AG08395 (cell line): ENCODE measurements at places on chromosomes 2 and 18.

DNA sequence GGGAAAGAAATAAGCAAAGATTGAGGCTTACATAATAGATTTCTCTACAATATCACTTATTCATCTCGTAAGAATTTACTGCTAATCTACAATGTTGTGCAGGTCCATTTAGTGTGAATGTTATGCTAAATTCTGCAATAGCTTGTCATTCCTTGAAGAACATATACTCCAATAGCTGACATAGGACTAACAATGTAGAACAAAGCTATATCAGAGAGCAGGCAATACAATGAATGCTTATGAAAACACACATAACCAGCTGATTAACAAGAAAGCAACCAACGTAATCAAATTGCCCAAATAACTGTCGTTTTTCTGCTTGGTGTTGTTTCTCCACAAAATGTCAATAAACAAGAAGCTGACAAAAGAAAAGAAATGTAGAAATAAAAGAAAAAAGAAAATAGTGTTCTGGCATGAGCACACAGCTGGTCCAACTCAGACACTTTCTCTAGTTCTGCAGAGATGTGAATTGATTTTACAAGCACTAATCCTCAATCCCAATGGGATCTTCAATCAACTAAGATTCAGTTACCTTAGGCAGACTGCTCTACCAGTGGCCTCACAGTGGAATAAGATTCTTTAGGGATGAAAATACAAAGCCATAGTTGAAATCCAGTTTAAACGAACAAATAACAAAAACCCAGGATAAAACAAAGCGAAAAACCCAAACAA, 1024.7 kb upstream of the PIK3C3 start:
- no peak for DNase-seq

- DNase-seq = peak; percentile 77
Observed at GRCh38 chr2:64730551-64731262, 77.0 kb upstream of the SERTAD2 start.

DNA sequence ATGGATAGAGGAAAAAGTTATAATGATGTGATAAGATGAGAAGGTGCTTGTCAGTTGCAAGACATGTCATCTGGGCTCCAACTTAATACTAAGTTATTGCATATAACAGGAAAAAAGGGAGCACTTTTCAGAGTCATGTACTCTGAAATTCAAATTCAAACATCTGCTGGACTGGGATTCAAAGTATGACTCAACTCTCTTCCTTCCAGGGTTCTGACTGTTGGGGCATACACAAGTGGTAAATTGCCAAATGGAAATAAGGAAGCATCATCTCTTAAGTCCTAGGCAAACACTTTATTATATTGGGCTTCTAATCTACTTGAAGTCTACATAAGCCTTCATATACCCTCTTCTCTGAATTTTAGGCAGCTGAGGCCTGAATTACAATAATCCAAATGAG, 44.9 kb downstream of the ZBTB14 start:
- DNase-seq = peak; percentile 4

- no peak for DNase-seq
Observed at GRCh38 chr18:6207941-6208340, 206.8 kb downstream of the L3MBTL4 start.

DNA sequence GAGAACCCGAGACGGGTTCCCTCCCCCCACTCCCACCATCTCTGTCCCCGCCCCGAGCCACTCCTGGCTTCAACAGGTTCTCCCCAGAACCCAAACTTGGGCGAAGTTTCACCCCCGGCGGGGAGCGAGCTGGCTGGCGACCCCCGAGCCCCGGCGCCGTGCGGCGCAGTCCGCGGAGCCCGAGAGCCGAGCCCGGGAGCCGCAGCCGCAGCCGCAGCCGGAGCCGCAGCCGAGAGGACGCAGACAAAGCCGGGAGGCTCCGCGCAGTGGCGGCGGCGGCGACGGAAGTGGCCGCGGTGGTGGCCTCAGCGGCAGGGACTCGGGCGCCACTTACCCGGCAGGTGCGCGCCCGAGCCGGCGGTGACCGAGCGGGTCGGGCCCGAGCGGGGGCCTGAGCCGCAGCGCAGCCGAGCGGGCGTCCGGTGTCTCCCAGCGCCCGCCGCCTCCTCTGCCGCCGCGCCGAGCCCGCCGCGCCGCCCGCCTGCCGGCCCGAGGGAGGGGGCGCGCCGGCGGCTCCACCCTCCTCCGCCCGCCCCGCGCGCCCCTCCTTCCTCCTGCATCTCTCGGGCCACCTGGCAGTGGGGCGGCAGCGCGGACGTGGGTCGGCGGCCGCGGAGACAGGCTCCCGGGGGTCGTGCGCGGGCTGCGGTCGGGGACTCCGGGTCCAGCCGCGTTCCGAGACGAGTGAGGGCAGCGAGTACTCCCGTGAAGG, at the start of gene ECEL1:
TSS of gene ECEL1 (minus strand) at position 450 of the 712 bp plus-strand sequence. CDS start 1,181 bp downstream, outside the sequence.
- DNase-seq = no peak

- no peak for DNase-seq
Observed at GRCh38 chr2:121565389-121566250, 34.9 kb downstream of the RNU4ATAC start.

DNA sequence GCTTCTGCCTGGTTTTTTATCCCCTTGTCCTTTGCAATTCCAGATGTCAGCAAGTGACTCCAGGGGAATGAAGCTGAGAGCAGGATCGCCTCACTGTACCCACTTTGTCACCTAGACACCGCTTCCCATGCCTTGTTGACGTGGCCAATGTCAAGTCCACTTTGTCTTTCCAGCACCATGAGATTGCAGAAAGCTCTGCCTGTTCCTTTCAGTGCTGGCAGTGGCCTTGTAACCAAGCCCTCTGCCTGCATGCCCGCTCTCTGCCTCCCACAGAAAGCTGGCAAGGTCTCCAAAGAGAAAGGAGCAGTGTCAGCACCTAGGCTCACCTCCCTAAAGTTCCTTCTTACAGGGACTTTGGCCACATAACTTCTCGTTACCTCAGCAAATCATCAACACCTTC, 282.2 kb upstream of the ST6GAL2 start:
- DNase-seq = no peak

GRCh38 chr2:17299891-17300540, 218.2 kb downstream of the RAD51AP2 start:
- DNase-seq = peak; percentile 17

GRCh38 chr2:26174691-26175465, 2.0 kb downstream of the GAREM2 start:
- DNase-seq = no peak

- no peak for DNase-seq
Observed at GRCh38 chr18:6607343-6607742, 122.2 kb upstream of the ARHGAP28 start.

DNA sequence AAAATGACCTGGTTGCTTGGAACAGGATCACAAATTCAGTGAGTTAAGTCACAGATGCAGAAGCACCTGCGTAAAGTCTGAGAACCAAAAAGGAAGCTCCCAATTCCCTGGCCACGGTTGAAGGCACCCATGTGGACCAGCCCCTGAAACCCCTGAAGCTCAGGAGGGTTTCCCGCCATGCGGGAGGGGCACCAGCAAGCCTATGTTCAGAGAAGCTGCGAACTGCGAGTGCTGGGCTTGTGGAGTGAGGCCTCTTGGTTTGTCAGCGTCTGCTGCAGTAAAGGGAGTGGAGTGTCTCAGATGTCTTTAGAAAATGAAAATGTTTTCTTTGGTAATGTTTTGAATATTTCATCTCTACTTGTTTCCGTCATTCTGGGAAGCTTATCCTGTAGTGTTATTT, 16.1 kb upstream of the ACKR3 start:
- no peak for DNase-seq

- DNase-seq = peak; percentile 23
Observed at GRCh38 chr18:51668101-51668500, 470.6 kb upstream of the MEX3C start.

GRCh38 chr2:122764014-122764413, 1008.6 kb downstream of the TSN start:
- DNase-seq = no peak

GRCh38 chr2:8520791-8521344, 161.0 kb upstream of the ID2 start:
- DNase-seq = no peak

- DNase-seq = peak; percentile 65
Observed at GRCh38 chr18:2901423-2901985, 54.7 kb downstream of the EMILIN2 start.

- DNase-seq = no peak
Observed at GRCh38 chr2:233544200-233544610, 22.4 kb downstream of the USP40 start.

- DNase-seq = no peak
Observed at GRCh38 chr2:100407073-100407472, 10.4 kb downstream of the CHST10 start.

GRCh38 chr18:25282282-25282681, 69.7 kb downstream of the ZNF521 start:
- DNase-seq = no peak

GRCh38 chr18:75031717-75032317, 177.1 kb downstream of the PTGR3 start:
- DNase-seq = no peak

DNA sequence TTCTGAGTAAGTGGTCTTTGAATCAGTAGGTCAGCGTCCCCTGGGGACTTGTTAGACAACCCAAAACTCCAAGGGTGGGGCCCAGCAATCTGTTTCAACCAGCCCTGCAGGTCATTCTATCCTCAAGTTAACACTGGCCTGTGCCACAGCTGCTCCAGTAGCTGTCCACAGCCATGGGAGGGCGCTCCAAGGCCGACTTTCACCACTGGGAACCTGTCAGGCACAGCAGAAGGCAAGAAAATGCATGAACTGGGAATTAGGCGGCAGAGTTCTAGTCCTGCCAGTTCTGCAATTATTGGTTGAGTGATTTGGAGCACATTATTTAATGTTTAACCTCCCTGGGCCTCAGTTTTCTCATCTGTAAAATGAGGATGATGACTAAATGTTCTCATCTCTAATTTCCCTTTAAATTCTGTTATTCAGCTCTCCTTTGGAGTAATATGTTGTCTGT, 17.4 kb upstream of the MRPL33 start:
- peak; percentile 76 for DNase-seq

GRCh38 chr18:78733762-78734613, 245.6 kb upstream of the SALL3 start:
- DNase-seq = no peak

DNA sequence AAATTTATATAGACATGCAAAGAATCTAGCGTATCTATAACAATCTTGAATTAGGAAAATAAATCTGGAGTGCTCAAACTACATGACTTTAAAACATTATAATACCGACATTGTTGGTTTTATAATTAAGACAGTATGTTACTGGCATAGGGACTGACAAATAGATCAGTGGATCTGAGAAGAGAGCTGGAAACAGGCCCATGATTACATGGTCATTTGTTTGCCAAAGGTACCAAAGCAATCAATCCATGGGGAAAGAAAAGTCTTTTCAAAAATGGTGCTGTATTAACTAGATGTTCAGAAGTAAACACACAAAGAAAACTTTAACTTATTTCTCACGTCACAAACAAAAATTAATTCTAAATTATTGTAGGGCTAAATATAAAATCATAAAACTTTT, 124.2 kb downstream of the BCL2L11 start:
- no peak for DNase-seq

DNA sequence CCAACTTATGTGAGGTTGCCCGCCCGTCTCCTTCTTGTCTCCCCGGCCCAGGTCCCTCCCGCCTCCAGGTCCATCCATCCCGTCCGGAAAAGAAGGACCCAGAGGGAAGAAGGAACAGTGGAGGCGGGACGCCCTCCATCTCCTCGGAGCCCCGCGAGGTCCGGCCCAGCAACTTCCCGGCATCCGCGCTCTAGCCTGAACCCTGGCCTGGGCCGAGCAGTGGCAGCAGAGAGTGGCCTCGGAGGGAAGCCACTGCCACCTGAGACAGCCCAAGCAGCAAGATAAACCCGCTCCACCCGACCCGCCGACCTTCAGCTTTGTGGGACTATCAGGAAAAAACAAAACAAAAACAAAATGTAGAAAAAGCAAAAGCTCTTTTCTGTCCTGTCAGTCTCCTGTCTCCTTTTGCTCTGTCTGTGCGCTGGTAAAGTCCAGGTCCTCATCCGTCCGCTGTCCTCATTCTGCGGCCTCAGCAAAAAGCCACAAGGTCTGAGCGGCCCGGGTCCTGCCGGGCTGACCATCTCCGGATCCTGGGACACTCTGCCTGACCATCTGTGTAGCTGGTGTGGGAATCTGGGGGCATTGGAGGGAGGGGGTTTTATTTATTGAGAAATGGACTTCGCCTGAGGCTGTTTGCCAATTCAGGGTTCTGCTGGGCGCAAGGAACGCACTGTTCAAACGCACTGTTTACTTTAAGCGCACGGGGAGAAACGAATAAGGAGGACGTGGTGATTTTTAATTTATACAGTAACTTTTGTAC, 3.1 kb downstream of the DLX1 start:
- no peak for DNase-seq

GRCh38 chr2:113965228-113965627, 75.3 kb downstream of the ACTR3 start:
- DNase-seq = no peak

- DNase-seq = peak; percentile 18
Observed at GRCh38 chr2:29802986-29803385, 118.4 kb downstream of the ALK start.

DNA sequence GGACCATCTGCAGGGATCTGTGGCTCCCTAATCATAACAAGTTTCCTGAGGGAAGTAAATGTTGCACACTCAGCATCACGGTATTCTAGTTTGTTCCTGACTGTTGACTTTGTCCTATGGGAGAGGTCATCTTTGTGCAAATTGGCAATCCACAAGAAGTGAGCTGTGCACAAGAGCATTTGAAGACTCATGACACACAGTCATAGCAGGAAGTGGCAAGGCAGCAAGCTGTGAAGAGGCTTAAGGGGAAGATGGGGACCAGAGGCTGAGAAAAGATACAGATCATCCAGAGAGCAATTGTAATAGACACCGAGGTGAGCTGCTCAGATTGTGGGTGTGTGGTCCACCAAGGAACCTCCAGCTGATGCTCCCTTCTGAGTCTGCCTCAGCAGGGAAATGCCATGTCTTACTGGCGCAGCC, 2.7 kb downstream of the TNP1 start:
- DNase-seq = peak; percentile 62

- no peak for DNase-seq
Observed at GRCh38 chr2:161976295-161976694, 97.7 kb downstream of the DPP4 start.

DNA sequence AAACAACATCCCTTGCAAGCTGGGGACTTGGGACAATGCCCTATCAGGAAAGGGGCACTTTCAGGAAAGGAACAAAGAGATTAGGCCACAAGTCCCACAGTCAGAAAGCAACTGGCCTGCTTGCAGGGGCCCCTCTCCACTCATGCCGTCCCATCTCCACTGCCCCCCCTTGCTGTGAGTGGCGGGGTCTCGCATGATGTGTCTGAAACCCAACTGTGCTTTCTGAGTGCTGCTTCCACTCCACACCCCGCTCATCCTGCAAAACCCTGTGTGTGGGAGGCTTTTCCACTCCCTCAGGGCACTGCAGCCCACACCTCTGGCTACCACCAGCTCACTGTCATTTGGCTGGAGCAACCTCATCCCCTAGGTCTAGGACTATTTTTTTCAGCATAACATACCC, 7.9 kb downstream of the HS6ST1 start:
- no peak for DNase-seq
